ENCODE measurements at places on chromosomes 1 and 21.

DNA sequence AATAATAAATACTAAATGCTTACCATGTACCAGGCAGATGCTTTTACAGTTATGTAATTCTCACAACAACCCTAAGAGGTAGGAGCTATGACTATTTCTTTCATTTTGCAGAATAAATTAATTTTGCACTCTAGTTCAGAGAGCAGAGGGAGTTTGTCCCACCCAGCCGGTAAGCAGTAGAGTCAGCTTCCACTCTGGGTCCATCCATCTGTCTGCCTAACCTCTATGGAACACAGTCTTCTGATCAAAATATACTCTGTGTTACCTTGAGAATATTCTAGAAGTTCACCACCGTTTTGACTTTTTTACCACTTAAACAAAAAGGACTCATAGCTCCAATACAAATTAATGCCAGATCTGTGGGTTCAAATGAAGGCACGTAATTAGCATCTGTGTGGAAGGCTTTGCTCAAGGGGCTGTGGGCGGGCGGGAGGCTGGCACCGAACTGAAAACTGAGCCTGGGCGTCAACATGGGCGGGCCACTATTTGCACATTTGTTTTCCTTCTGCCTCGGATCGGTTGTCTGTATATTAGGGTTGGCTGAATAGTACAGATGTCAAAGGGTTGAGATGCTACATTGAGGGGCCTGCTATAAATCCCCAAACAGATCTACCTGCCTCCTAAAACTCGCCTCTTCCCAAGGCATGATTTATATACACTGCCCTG lies 33.1 kb upstream of the LMO4 start:
- no peak for DNase-seq

- no peak for DNase-seq
Measured at GRCh38 chr1:53722025-53722424, 16.9 kb downstream of the GLIS1 start.

GRCh38 chr1:150613061-150613920 lies 16.1 kb downstream of the ENSA start:
- peak; percentile 52 for DNase-seq

GRCh38 chr1:50968158-50968820 lies 1.8 kb upstream of the CDKN2C start:
- DNase-seq = peak; percentile 97

GRCh38 chr1:177772386-177772960 lies 197.4 kb downstream of the SEC16B start:
- DNase-seq = no peak

DNA sequence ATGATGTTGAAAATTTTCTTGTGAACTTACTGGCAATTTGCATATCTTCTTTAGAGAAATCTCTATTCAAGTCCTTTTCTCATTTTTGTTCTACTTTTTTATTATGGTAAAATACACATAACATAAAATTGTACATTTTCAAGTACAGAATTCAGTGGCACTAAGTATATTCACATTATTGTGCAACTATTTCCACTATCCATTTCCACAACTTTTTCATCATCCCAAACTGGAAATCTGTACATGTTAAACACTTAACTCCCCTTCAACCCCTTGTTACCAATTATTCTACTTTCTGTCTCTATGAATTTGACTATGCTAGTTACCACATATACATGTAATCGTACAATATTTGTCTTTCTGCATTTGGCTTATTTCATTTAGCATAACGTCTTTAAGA lies 19.4 kb downstream of the EPS15 start:
- DNase-seq = no peak

- DNase-seq = no peak
Measured at GRCh38 chr1:62398377-62398776, 38.5 kb upstream of the USP1 start.

DNA sequence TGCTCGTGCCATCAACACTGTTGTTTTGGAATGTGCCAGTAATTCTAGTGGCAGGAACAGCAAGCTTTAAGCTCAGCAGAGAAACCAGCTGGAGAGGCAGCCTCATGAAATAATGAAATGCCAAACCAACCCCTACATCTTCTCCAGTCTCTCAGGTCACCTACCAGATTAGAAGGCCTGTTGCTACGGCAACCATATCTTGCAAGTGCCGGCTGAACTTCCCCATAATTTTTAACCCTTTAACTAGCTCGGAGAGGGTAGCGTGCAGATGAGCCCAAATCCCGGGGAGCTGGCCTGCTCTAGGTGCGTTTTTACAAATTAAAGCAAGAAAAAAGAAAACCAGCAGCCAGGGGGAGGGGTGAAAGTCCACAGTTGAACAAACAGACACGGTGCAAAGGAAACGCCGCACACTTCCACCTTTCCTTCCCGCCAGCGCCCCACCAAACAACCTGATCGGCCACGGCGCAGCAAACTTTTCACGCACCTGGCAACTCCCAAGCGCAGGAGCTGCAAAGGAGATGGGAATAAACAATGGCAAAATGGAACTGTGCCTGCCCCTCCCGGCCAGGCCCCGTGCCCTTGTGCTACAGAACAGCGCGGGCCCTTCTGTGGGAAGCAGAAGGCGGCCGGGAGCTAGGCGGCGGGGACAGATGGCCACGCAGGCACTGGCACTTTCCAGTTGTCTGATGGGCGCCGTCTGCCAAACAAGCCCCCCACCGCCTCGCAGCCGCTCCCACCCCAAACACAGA lies 50.1 kb downstream of the SSBP3 start:
- DNase-seq = no peak
